CD8-positive, alpha-beta T cell (primary cell): ENCODE measurements at places on chromosomes 2 and 18.

GRCh38 chr2:127508631-127509034 lies 17.7 kb downstream of the IWS1 start:
- no peak for DNase-seq

GRCh38 chr2:96138179-96139145 lies at the start of gene ASTL:
Gene ASTL (minus strand): TSS chr2:96138502. CDS start chr2:96138436, 66 bp downstream.
- peak; percentile 81 for DNase-seq

DNA sequence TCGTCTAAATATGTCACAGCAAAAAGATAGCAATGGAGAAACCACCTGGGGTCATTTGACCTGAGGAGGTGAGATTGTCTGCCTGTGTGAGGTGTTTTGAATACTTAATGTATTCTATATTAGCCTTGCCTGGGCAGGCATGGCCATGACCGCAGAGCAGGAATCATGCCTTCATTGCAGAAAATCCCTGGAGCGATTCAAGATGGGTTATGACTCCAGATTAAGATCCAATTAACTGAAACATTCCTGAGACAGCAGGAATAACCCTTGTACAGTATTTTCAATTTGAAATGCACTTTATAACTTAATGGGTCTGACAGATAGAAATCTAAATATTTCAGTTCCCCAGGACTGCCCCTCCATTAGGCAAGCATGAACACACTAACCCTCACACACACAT lies 227.3 kb upstream of the RAB6C start:
- no peak for DNase-seq

GRCh38 chr18:59627414-59627813 lies 69.8 kb downstream of the CCBE1 start:
- no peak for DNase-seq

DNA sequence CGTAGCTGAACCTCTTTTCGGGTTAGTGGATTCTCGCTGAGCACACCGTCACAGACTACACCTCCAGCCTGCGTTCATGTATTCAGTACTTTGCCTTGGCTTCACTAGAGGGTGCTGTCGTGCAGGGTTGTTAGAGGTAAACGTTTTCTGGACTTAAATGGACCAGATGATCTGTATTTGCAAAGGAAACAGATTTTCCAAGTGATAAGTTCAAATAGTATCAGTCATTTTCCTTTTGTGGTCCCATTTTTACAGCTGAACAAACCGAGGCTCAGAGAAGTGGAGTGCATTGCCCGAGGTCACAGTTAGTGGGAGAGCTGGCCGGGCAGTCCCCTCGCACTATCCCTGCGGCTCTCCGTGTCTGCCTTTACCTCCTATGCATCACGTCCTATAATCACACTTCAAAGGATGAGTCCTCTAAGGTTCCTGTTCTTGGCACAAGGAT lies 125.9 kb downstream of the MAP4K4 start:
- DNase-seq: peak; percentile 74

- no peak for DNase-seq
These were observed 26.9 kb upstream of the CDH19 start for GRCh38 chr18:66630831-66631230.

DNA sequence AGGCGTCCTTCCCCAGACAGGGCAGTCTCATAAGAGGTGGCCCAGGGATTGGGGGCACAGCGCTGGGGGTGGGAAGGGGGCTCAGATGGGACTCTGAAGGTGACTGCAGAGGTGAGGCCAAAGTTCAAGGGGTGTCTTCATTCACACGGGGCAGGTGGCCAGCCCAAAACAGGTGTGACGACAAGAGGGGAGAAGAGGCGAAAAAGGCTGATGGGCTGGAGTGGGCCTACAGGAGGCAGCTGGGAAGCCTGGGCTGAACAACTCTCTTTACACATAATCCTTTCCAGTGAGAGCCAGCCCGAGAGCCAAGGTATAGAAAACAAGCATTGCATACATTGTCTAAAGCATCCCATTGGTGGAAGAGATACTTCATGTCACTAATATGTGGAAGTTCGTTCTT lies 130.9 kb upstream of the ASB18 start:
- DNase-seq: no peak

DNA sequence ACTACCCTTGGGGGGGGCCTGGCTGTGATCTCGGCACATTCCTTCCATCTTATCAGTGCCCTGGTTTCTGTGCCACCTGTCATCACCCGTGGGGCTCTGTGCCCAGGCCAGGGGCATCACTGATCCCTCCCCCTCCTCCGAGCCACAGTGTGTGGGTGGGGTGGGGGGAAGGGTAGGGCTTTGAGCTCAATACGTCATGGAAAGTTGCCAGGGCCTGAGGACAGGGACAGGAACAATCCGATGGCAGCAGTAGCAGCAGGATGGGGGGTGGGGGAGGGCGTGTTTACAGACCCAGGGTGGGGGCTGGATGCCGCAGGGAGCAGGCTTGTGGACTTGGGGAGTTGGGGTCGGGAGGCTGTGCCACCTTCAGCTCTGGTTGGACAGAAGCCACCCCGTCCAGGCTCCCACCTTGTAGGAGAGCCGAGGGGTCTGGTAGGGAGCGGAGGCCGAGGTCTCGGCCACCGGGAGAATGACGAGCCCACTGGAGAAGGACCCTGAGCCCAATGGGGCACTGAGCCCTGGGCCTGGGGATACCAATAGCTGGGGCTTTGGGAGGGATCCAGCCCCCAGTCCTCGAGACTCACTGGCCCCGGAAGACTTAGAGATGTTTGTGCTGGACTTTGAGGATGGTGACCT lies 3.5 kb downstream of the SLC4A3 start:
- no peak for DNase-seq

- DNase-seq: no peak
These were observed 58.2 kb downstream of the GLI2 start for GRCh38 chr2:120793682-120794403.

DNA sequence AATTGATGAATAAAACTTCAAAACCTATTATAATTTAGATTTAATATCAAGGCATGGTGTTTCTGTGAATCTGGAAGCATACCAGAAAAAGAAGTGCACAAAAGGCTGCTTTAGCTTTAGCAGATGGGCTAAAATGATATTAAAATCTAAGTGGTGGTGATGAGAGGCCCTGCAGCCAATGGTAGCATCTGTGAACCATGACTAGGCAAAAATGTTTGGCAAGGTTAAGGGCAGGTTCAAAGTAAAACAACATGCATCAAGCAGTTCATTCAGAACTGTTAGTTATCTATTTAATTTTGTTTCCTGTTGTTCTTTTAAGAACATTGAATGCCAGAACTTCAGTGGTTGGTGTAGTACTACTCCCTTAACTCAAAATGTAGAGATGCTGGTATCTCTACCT lies 1736.9 kb upstream of the CELF4 start:
- DNase-seq: no peak

GRCh38 chr2:216463148-216463547 lies 35.5 kb upstream of the RPL37A start:
- no peak for DNase-seq

DNA sequence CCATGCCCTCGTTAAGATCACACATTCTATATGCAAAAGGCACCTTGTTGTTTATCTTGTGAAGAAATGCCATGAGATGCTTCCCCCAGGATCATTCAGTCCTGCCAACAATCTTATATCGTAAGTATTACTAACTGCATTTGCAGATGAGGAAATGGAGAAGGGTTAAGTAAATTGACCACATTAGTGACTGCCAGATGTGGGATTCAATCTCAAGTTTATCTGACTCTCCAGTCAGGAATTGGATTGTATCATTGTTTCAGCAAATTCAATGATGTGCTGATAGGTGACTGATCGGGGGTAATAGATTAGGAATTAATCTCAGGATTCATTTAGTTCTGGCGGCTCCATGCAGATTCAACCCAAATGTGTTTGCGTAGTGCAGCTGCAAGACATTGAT lies 106.2 kb downstream of the CNTNAP5 start:
- DNase-seq: no peak

GRCh38 chr2:238278626-238279323 lies 9.6 kb downstream of the PER2 start:
- no peak for DNase-seq

DNA sequence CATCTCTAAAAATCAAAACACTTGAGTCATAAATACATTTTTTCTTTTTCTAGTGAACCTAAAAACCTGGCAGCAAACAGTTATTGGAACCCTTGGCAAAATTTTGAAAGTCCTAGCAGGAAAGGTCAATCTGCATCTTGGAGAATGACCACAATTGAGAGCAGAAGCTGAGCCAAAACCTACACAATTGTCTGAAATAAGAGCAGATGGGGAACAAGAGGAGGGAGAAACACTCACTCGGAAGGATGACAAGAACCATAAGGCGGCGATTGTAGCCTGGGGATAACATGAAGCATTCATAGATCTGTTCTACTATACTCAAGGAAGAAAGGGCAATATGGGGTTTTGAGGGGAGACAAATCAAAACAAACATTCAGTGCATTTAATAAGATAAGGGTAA lies 117.0 kb downstream of the CHN1 start:
- no peak for DNase-seq

DNA sequence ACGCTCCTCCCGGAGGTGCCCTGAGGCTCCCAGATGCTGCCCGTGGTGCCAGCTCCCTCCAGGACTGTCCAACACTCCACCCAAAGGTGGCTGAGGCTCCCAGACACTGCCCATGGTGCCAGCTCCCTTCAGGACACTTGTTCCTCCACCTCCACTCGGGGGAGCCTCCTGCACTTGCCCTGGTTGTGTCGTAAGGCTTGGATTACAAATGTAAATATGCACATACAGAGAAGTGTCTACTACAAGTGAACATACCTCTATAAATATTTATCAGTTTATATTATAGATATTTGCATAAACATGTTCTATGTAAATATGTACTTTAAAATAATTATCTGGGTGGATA lies 143.3 kb downstream of the PXDN start:
- no peak for DNase-seq

GRCh38 chr2:228642861-228643260 lies 461.4 kb upstream of the SPHKAP start:
- DNase-seq: no peak

DNA sequence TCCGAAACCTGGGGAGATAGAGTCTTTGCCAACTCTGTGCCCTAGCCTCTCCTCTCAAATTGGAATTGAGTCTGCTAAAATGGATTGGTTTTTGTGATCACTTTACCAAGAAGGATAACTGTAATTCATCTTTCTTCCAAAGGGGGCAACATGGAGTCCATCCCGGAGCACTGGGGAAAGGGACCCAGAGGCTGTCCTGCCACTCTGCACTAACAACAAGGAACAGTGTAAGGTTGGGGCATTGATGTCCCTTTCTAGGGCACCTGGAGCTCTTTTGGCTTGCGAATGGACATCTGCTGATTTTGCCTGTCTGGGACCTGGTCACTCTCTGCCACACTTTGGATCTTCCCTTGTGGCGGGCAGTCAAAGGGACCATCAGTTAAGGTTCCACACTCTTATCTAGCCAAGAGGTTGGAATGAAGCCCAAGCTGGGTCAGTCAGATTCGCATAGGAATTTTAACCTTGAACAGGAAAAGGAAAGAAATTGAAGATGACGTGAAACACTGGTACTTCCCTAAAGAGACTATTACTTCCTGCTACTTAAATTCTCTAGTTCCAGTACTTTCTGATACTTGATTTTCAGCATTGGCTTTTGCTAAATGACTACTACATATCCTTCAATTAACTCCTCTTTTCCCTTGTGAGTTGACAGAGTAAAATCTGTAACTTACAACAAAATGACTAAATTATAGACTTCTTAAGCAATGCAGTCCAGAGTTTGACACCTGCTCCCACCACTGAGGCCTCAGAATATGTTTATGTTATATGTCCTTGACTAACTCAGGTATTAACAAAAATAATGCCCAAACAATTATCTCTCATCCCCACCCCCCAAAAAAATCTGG lies 64.7 kb upstream of the KLF7 start:
- DNase-seq: peak; percentile 13

- no peak for DNase-seq
These were observed 66.6 kb downstream of the ITGA4 start for GRCh38 chr2:181523756-181524155.

DNA sequence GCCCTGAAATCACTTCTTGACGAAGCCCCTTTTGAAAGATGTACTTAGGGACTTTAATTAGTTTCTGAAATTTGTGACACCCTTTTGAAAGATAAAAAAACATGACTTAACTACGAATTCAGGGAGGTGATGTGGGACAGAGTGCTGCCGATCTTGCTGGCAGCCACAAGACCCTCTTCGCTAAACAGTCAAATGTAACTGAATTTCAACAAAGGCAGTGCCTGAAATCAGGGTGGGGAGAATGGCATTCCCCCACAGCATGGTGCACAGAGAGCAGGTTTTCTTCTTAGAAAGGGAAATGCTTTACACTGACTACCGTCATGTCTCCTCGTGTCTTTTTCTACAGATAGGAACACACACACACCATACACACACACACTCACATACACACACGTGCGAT lies 640.2 kb upstream of the POU3F3 start:
- no peak for DNase-seq

DNA sequence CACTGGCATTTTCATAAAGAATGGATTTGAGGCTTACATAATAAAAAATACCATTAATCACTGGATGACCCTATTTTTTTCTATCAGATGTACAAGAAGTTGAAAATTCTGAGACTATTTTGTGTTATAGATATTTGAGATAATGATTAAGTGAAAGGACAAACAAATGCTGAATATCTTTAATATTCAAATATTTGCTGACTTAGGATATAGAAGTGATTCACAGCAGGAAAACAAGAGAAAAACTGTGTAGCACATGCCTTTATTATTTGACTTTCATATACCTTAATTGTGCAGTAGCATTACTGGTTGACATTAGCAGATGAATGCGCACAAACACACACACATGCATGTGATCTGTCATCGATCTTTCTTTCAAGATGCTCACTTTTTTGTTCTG lies 766.5 kb downstream of the SATB2 start:
- no peak for DNase-seq

DNA sequence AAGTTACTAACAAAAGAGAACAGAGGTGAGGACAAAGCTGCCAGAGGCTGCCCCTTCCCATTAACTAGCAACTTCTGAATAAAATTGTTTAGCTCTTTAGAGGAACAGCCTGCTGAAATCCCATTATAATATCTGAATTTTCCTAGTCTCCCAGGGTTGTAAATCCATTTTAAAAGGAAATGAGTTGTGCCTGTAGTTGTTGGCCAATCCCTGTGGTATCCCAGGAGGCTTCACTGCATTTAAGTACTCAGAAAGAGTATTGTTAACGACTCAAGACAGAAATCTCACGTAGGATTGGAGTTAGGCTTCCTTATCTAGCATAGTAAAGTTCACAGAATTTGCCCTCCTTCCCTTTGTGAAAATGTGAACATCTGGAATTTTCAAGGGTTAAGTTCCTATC lies 8.9 kb downstream of the LAPTM4A start:
- DNase-seq: no peak

- no peak for DNase-seq
These were observed 1.1 kb downstream of the GLI2 start for GRCh38 chr2:120736624-120737339.

GRCh38 chr2:165762723-165763122 lies 31.3 kb downstream of the GALNT3 start:
- no peak for DNase-seq

DNA sequence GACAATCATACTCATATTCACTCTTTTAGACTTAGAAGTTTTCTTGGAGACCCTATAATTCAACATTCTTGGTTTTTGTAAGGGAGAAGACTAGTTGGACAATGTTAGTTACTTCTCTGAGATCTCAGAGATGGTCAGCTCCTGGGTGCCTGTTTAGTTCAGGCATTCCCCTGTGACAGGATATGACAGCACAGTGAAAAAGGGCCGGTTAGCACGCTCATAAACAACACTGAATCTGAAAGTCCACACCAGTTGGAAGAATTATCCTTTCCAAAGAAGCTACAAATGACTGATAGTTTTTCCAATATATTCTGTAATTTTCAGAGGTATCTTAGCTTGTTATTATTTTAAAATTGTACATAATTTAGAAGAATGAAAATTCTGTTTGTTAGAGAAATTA lies 75.7 kb downstream of the ADAM23 start:
- no peak for DNase-seq
